KG1 (cell line): ENCODE measurements at places on chromosomes 1 and 21.

- no peak for DNase-seq
These were observed 38.9 kb upstream of the MAP10 start for GRCh38 chr1:232766241-232766890.

DNA sequence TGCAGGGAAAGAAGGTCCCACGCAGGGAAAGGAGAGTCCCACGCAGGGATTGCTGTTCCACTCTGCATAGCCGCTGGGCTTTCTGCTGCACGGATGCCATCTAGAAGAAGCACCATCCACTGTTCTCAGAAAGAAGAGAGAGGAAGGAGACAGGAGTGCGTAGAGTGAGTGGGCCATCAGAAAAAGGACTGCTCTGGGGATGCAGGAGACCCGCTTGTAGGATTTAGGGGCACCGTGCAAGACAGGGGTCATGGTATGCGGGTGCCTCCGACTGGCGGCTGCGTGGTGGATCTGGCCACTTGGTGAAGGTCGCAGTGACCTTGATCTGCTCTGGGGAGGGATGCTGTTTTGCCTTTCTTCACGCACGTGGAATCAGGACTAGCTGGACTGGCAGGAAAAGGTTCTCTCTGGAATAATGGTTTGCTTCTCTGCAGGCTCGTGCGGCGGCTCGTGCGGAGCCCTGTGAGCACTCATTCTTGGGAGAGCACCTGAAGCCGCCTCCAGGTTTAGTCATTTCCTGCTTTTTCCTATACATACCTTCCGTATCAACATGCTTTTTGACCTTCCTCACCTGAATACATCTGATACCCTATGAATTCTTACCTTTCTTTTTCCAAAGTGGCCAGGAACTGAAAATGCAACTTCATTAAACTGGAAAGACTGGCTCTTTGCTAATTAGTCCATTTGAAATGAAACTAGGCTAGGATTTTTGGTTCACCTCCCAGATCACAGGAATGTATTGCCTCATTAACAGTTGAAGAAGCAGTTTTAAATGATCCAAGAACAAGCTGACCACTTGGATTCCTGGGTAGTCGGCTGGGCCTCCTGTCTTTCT lies 181.6 kb downstream of the KIF26B start:
- no peak for DNase-seq

DNA sequence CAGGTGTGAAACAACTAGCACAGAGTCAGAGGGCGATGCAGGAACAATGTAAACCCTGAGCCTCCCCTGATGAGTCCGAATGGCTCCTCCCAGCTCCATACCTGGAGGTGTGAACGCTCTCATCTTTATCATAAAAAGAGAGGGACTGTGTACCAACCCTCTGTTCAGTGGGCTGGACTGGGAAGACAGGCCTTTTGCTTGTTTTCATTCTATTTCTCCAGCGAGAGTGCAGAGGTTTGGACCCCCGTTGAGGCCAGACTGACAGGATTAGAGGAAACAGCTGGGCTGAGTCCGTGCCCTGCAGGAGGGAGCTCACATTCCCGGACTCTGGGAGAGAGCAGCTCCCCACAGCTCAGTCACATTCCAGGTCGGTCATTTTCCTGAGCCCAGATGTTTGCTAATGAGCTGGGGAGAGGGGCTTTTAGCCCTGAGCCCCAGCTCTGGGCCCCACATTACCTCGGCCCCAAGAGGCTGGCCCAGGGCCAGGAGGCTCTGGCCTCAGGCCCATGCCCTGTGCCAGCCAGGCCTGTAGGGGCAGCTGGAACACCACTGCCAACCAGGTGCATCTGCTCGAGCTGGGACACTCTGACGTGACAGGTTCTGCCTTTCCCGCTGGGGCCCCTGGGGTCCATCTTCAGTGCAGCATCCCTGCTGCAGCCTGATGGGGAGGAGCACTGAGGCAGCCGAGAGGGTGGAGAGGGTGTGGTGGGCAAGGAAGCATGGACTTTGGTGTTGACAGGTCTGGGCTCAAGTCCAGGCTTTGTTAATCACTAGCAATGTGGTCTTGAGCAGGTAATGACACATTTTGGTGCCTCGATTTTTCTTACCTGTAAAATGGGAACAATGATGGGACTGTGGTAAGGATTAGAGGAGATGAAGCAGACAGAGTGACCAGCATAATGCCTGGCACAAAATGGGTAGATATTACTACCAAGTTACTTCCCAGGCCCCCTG lies 3.5 kb upstream of the NBL1 start:
- DNase-seq = no peak

GRCh38 chr1:33241866-33242265 lies 14.4 kb upstream of the ZNF362 start:
- no peak for DNase-seq

- DNase-seq = no peak
These were observed 34.9 kb downstream of the UBASH3A start for GRCh38 chr21:42438316-42439205.

DNA sequence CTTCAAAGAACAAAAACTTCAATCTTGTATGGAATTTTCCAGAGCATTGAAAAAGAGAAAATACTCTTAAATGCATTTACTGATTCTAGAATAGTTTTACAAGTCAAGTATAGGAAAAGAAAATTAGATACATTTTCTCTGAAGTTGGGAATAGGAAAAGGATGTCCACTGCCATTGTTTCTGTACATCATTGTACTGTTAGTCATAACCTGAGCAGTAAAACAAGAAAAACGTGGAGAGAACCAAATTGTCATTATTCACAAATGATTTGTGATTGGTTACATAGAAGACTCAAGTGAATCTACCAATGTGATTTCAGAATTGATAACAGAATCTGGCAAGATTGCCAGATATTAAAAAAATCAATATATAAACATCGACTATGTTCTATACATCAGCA lies 27.4 kb downstream of the PRKACB start:
- no peak for DNase-seq

GRCh38 chr1:248862998-248863881 lies 4.4 kb upstream of the ZNF692 start:
- peak; percentile 14 for DNase-seq

GRCh38 chr1:224732377-224733026 lies 116.4 kb downstream of the CNIH3 start:
- no peak for DNase-seq

DNA sequence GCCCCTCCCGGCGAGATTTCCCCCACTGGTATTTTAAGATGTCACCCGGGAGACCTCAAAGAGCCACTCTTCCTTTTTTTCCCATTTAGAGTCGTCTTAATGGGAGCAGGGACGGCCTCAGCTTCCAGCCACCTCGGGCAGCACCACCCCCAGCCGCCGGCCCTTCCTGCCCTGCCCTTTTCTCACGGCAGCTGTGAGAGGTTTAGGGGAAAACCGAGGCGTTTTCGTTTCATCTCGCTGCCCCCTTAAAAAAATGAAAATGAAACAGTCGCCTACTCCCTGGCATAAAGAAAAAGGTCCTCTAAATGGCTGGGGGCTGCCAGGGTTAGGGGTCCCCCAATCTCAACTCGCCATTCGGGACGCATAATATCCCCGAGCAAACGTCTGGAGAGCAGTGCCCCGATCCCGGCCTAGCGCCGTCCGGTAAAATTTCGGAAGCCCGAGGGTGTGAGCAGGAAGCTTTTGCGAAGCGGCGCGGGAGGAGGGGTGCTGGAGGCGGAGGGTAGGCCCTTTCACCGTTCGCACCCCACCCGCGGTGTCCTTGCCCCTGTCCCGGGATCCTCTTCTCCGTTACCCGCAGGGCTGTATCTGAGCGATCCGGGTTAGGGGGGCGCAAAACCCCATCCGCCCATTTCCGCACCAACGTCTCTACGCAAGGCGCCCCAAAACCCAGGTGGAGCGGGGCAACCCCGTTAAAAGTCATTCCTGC lies 1.2 kb downstream of the RUNX3 start:
- no peak for DNase-seq

- no peak for DNase-seq
These were observed 16.4 kb upstream of the ATP1A1 start for GRCh38 chr1:116356673-116357072.

GRCh38 chr1:169163059-169163458 lies 56.6 kb downstream of the ATP1B1 start:
- DNase-seq = no peak

GRCh38 chr1:247332623-247333361 lies 1.1 kb upstream of the ZNF496 start:
- DNase-seq = no peak

DNA sequence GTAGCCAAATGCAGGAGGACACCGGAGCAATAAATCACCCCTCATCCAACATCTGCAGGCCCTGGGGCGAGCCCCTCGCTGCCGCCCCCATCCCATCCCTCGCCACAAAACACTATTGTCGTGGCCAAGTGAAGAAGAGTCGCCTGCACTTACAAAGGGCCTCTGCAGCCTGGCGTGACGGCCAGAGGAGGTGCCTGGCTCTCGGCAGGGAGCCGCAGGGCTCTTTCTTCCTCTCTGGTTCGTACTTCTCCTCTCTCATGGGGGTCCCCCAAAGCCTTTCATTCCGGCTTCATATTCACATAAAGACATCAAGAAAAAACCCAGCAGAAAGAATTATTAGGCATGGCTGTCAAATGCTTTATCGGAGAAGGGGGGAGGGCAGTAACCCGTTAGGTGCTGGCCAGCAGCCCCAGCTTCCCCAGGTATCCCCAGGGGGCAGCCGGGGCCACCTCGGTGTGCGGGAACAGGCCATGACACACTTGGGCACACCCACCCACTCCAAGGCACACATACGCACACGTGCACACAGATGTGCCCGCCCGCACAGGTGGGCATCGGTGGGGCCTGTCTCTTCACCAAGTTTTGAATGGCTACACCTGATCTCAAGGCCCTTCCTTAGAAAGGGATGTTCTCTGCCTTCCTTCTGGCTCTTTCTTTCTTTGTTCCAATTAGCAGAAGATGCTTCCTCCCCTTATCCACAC lies 149.1 kb downstream of the PRDM16 start:
- no peak for DNase-seq

DNA sequence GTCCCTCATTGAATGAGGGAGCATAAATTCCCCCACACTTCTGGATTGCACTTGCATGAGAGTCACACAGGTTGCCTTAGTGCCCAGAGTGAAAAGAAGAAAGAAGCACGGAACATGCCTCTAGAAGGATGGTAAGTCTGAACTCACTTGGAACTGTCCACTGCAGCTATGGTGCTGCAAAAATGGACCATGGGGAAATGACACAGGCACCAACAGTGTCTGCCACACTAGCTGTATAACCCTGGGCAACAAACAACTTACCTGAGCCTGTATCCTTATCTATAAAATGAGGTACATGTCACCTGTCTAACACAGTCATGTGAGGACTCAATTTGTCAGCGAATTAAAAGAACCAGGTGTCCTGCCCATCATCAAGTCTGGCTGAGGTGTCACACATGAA lies 50.7 kb downstream of the PALMD start:
- no peak for DNase-seq

DNA sequence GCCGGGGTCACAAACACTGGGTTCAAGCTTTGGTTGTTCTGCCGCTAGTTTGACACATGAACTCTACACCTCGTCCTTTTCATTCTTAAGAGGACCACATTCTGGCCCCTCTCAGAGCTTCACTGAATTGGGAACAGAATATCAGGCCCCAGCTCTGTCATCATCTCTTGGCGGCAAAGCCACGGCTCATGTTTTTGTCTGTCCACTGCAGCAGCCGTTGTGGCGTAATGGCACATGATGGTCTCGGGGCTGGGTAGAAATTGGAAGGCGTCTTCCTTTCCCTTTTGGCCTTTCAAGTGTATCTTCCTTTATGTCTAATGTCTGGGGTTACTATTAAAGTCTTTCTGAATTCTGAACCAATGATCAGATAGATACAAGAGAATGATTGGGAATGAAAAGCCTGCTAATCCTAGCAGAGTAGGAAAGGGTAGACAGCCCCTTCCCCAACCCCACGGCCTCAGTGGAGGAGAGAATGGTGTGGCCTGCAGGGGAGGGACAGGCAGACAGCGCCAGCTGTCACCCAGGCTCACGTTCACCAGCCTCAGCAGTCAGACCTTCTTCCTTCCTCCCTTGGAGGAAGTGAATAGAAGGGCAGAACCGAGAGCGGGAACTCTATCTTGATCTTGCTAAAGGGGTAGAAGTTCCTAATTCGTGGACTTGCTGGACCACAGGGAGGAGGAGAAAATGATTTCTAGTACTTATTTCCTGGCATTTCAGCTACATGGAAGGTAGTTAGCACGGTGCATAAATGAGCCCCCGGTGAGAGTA lies 498.1 kb downstream of the KIF26B start:
- no peak for DNase-seq

DNA sequence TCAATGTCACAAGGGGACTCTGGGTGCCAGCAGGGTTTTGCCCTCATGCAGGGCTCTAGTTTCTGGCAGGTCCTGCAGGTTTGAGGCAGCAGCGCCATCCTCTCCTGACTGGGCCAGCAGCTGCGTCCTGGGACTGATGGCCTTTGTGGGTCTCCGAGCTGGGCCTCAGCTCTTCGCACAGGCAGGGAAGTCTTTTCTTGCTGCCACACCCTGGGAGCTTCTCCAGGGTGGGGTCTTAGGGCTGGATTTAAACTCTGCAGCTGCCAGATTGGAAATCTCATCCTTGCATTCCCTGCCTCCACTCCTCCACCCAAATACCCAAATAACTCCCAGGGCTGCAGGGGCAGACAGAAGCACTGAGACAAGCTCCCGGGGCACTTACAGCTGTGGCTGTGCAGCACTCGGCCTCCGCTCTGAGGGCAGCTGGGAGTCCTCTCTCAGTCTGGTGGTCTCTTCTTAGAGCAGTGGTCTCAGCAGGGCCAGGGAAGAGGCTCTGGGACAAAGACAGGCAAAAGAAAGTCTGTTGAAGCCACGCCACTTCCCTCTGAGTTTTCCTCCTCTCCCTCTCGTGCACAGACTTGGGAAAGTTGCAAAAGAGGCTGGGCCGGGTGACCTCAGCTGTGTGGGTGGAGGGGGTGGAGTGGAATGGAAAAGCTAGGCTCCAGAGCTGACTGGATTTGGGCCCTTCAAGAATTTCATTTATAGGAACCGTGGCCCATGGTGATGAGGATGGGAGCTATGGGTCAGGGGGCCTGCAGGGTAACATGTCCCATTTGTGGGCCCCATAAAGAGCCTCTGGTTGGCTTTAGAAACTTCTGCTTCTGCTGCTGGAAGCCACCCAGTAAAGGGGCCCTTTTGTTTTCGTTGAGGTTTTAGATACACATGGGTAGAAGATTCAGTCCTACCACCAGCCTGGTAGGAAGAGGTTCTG lies at the start of gene RAB7B:
TSS of gene RAB7B (minus strand) at position 525 of the 931 bp plus-strand sequence. CDS start 9,260 bp downstream, outside the sequence.
- peak; percentile 19 for DNase-seq

- DNase-seq = no peak
These were observed 13.0 kb downstream of the CAMSAP2 start for GRCh38 chr1:200751717-200752116.

DNA sequence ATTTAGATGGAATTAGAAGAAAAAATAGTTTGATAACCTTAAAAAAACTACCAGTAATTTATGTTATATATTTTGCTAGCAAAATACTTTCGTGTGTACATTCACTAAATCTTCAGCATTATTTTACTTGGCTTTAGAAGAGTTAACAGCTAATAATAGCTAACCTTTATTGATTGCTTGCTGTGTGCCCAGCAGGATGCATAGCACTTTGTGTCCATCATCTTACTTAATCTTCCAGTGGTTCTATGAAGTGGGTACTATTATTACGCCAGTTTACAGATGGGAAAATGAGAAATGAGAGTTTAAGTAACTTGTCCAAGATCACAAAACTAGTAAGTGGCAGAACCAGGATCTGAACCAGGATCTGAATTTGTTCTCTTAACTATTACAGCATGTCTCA lies 41.7 kb upstream of the GPR25 start:
- DNase-seq = no peak

- no peak for DNase-seq
These were observed 36.2 kb downstream of the MEF2D start for GRCh38 chr1:156464335-156464734.

- DNase-seq = no peak
These were observed 15.6 kb downstream of the PDE9A start for GRCh38 chr21:42669041-42669440.
